ENCODE measurements at places on chromosomes 11 and 22. TPM values are rescaled to one million over a fixed set of nuclear protein-coding genes. Genes with fewer than 3 reads are reported as not detected.

Gene BAIAP2L2
- 2.0 TPM for total RNA-seq

Gene SORL1
- total RNA-seq, result 2.0 TPM

Gene TEX12
- total RNA-seq, result 0.13 TPM

Gene SSH3
- total RNA-seq, result 11.1 TPM

Gene TMPRSS6
- not detected for total RNA-seq

Gene DLG2
- total RNA-seq, result 2.6 TPM

Gene APOA1
- 0.87 TPM for total RNA-seq

Gene MMP8
- total RNA-seq, result not detected

Gene DNAJB13
- not detected for total RNA-seq

Gene SHANK3
- total RNA-seq, result 0.79 TPM

Gene CTSC
- 76.4 TPM for total RNA-seq

Gene LIF
- total RNA-seq, result 13.5 TPM
